ENCODE measurements at places on chromosomes 2 and 18. TPM values are rescaled to one million over a fixed set of nuclear protein-coding genes. Genes with fewer than 3 reads are reported as not detected.

The CDK15 gene
- total RNA-seq: 0.11 TPM

The MC4R gene
- total RNA-seq: 0.37 TPM

The MOCOS gene
- total RNA-seq: 4.0 TPM

The FBXO15 gene
- 4.1 TPM for total RNA-seq

The CNDP1 gene
- not detected for total RNA-seq

The RGPD8 gene
- 10.2 TPM for total RNA-seq

The SCYGR4 gene
- not detected for total RNA-seq

The FAM237A gene
- not detected for total RNA-seq

The GULP1 gene
- total RNA-seq: 86.7 TPM

The SERPINB10 gene
- total RNA-seq: 0.63 TPM

The TBR1 gene
- total RNA-seq: not detected

The POTEJ gene
- 1.8 TPM for total RNA-seq

The CCDC141 gene
- 48.1 TPM for total RNA-seq

The PLCD4 gene
- 1.1 TPM for total RNA-seq

DNA sequence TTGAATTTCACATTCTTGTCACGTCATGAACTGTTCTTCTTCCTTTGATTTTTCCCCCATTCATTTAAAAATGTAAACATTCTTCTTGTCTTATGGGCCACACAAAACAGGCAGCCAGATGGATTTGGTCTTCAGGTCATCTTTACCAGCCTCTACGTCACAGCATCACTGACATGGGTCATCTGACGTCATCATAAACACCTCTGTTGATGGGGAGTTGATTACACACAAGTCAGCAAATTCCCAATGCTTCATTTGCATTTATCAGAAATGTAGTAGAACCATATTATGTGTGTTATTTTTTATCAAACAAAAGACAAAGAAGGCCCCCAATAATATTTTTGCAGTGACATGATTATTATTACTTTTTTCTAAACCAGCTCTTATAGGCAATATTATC is 777.9 kb downstream of the DCC start:
- H3K4me3 ChIP-seq: no peak overlapping the region
- no peak for DNase-seq
- H3K4me1 ChIP-seq: no peaks in the 10 kb centered on the region

DNA sequence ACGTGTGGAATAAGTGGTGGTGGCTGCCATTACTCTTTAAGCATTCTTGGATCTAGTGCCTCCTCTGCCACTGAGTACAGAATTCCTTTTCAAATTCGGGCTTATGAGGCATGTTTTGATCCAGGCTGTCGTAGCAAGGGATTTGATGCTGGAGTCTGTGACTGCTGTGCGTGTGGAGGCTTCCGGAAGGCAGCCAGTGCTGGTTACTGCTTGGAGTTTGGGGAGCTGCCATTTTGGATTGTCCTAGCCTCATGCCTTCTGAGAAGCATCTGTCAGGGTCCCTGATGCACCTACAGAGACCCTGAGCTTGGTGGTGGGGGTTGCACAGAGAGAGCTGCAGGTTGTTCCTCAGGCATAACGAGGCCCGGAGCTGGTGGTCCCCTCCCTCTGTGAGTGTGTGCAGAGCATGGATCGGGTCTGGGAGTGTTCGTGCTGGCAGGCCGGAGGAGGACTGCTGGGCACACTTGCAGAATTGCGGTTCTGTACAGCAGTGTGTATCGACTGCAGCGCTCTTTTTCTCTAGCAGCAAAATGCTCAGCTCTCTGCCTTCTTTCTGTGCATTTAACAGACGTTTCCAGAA is 7.7 kb downstream of the HPCAL1 start:
- no peak overlapping the region for H3K27ac ChIP-seq
- H3K4me3 ChIP-seq: no peak overlapping the region
- no peak for DNase-seq
- H3K4me1 ChIP-seq: peaks cover 15% of the 10 kb centered on the region
- H3K27me3 ChIP-seq: no peaks in the 10 kb centered on the region
- peaks cover 8% of the 10 kb centered on the region for H3K36me3 ChIP-seq

- H3K4me3 ChIP-seq: no peak overlapping the region
- DNase-seq: no peak
- H3K27me3 ChIP-seq: no peaks in the 10 kb centered on the region
- H3K4me1 ChIP-seq: peaks cover 7% of the 10 kb centered on the region
Measured at GRCh38 chr2:221562226-221562625, 9.9 kb downstream of the EPHA4 start.

- no peaks in the 10 kb centered on the region for H3K36me3 ChIP-seq
- peak; percentile 60 for DNase-seq
- no peak overlapping the region for H3K4me3 ChIP-seq
- no peaks in the 10 kb centered on the region for H3K27me3 ChIP-seq
- peaks cover 3% of the 10 kb centered on the region for H3K4me1 ChIP-seq
Measured at GRCh38 chr2:29011418-29012060, 30.4 kb downstream of the TOGARAM2 start.

DNA sequence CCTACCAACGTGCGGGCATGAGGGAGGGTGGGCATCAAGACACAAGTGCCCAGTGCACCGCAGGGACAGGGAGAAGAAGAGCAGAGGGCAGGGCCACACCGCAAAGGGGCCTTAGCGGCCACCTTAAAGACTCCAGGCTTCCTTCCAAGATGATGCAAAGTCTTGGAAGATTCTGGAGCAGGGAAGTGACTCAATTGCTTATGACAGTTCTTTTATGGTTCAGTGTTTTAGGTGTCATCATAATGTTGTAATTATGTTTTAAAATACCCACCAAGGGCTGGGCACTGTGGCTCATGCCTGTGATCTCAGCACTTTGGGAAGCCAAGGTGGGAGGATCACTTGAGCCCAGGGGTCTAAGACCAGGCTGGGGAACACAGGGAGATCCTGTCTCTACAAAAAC is 44.5 kb upstream of the SEMA4C start:
- H3K4me3 ChIP-seq: no peak overlapping the region
- H3K27me3 ChIP-seq: no peaks in the 10 kb centered on the region
- H3K27ac ChIP-seq: peak overlapping the region; percentile 6
- H3K36me3 ChIP-seq: no peaks in the 10 kb centered on the region

- DNase-seq: no peak
- H3K27me3 ChIP-seq: no peaks in the 10 kb centered on the region
- no peak overlapping the region for H3K4me3 ChIP-seq
- H3K27ac ChIP-seq: no peak overlapping the region
- H3K4me1 ChIP-seq: peaks cover 12% of the 10 kb centered on the region
Measured at GRCh38 chr2:64359892-64360657, 93.9 kb upstream of the LGALSL start.

DNA sequence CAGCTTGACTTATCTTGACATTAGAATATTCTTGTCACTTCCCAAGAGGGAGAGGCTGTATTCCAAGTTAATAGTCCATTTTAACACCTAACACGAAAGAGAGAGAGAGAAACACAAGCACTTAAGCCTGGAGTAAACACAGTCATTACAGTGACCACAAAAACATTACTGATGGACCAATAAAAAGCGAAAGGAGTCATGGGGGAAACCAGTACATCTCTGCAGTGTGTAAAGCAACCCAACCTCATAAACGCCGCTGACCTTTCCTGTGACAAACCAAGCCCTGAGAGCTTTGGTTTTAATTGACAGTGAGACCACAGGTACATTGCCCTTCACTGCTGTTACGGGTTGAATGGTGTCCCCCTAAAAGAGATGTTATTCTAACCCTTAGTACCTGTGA is 78.3 kb downstream of the SMAD4 start:
- no peaks in the 10 kb centered on the region for H3K36me3 ChIP-seq
- no peak for DNase-seq
- no peaks in the 10 kb centered on the region for H3K4me1 ChIP-seq
- H3K4me3 ChIP-seq: no peak overlapping the region
- no peaks in the 10 kb centered on the region for H3K27me3 ChIP-seq

DNA sequence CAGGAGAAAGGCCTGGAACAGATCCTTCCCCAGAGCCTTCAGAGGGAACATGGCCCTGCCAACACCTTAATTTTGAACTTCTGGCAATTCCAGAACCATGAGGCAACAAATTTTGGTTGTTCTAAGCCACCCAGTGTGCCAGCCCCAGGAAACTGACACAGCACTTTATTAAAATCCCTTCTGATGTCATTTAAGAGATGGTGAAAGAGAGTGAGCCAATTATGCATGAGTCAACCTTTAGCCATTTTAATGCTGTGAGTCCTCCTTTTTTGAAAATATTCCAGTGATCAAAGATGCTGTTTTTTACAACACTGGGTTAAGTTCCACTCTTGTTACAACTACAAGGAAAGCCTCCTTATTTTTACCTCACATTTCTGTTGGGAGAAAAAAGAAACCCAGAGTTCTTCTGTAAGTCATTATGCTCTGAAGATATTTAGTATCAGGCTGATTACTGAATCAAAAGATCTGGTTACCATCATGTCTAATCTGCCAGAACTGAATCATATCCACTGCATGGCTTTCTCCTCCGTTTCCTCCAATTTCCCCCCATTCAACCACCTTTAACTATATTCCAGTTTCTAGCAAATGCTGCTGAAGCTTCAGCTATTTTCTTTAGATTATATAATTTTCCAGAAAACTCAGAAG is 235.4 kb downstream of the TXNL1 start:
- no peaks in the 10 kb centered on the region for H3K4me1 ChIP-seq
- H3K27me3 ChIP-seq: no peaks in the 10 kb centered on the region
- no peaks in the 10 kb centered on the region for H3K36me3 ChIP-seq
- H3K27ac ChIP-seq: no peak overlapping the region
- no peak overlapping the region for H3K4me3 ChIP-seq

- H3K4me3 ChIP-seq: no peak overlapping the region
- no peaks in the 10 kb centered on the region for H3K4me1 ChIP-seq
- H3K27me3 ChIP-seq: no peaks in the 10 kb centered on the region
- DNase-seq: no peak
- no peak overlapping the region for H3K27ac ChIP-seq
Measured at GRCh38 chr2:107392241-107392704, 434.4 kb upstream of the RGPD4 start.

- no peak overlapping the region for H3K4me3 ChIP-seq
- H3K27me3 ChIP-seq: no peaks in the 10 kb centered on the region
- no peak overlapping the region for H3K27ac ChIP-seq
- no peak for DNase-seq
- no peaks in the 10 kb centered on the region for H3K36me3 ChIP-seq
Measured at GRCh38 chr2:100707016-100707947, 112.7 kb upstream of the NPAS2 start.

DNA sequence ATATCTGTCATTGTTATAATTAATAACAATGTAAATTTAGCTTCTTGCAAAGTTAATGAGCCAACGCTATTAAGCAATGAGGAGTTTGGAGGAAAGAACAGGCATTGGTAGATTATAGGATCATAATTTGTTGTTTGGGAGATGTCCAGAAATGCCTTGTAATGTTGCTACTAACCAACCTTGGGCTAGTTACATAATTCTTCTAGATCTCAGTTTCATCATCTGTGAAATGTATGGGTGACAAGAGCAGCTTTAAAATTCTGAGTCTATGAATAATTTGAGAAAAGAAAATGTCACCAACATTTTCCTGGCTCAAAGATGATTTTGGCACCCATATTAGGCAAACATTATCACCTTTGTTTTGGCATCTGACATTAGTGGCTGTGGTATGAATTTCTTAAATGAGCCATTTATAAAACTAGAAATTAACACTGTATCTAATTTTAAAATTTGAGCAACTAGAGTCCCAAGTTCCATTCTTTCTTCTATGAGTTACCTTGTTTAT is 2.9 kb downstream of the TMEM178A start:
- peaks cover 33% of the 10 kb centered on the region for H3K27me3 ChIP-seq
- H3K4me3 ChIP-seq: no peak overlapping the region
- no peaks in the 10 kb centered on the region for H3K36me3 ChIP-seq
- no peaks in the 10 kb centered on the region for H3K4me1 ChIP-seq
- H3K27ac ChIP-seq: no peak overlapping the region
- DNase-seq: no peak

GRCh38 chr2:238162846-238163441 is 4.2 kb downstream of the ERFE start:
- DNase-seq: no peak
- peaks cover 8% of the 10 kb centered on the region for H3K4me1 ChIP-seq
- no peaks in the 10 kb centered on the region for H3K27me3 ChIP-seq
- no peak overlapping the region for H3K27ac ChIP-seq

GRCh38 chr2:32787207-32787606 is 159.4 kb downstream of the TTC27 start:
- no peaks in the 10 kb centered on the region for H3K27me3 ChIP-seq
- H3K27ac ChIP-seq: no peak overlapping the region
- H3K4me3 ChIP-seq: no peak overlapping the region
- peaks cover 24% of the 10 kb centered on the region for H3K4me1 ChIP-seq

- no peaks in the 10 kb centered on the region for H3K27me3 ChIP-seq
- H3K4me3 ChIP-seq: no peak overlapping the region
Measured at GRCh38 chr2:3512086-3512485, 7.2 kb downstream of the ADI1 start.

DNA sequence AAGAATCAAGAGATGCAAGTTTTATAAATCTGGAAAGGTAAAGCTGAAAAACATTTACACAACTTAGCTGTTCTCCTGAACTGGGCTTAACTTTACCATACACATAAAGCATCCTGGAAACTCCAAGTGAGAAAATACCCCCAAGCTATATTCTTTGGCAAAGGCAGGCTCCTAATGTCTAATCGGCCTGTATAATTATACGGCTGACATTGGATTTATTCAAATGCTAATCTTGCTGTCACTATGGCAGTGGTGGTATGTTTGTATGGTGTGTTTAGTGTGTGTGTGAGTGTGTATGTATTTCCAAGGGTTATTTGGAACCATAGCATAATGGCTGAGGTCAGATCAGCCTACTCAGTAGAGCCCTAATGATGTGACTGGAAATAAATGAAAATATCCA is 1031.8 kb upstream of the ZEB2 start:
- DNase-seq: peak; percentile 53
- H3K4me1 ChIP-seq: no peaks in the 10 kb centered on the region
- no peak overlapping the region for H3K27ac ChIP-seq
- no peaks in the 10 kb centered on the region for H3K36me3 ChIP-seq
- no peaks in the 10 kb centered on the region for H3K27me3 ChIP-seq

DNA sequence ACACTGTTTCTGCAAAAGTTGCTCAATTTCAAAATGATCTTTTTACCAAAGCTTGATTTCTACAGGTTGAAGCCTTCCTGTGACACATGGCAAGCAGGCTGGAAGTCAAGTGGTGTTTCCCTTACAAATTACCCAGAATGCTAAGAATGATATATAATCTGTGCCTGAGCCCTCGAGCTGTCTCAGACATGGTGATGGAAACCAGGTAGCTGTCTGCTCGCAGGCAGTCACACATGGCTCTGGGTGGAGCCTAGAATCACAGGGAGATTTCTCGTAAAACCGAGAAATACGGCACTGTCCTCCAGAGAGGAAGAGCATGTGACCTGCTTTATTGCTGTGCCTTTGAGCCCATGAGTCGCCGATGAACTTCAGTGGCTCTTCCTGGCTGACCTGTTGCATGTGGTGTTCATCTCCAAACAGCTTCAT is 392.9 kb downstream of the ZNF521 start:
- H3K36me3 ChIP-seq: no peaks in the 10 kb centered on the region
- H3K27me3 ChIP-seq: no peaks in the 10 kb centered on the region
- DNase-seq: no peak
- H3K4me3 ChIP-seq: no peak overlapping the region
- H3K4me1 ChIP-seq: no peaks in the 10 kb centered on the region
- no peak overlapping the region for H3K27ac ChIP-seq

Data from lung (tissue), 17 donors.